Common myeloid progenitor, CD34-positive (primary cell): ENCODE measurements at places on chromosomes 2 and 18.

DNA sequence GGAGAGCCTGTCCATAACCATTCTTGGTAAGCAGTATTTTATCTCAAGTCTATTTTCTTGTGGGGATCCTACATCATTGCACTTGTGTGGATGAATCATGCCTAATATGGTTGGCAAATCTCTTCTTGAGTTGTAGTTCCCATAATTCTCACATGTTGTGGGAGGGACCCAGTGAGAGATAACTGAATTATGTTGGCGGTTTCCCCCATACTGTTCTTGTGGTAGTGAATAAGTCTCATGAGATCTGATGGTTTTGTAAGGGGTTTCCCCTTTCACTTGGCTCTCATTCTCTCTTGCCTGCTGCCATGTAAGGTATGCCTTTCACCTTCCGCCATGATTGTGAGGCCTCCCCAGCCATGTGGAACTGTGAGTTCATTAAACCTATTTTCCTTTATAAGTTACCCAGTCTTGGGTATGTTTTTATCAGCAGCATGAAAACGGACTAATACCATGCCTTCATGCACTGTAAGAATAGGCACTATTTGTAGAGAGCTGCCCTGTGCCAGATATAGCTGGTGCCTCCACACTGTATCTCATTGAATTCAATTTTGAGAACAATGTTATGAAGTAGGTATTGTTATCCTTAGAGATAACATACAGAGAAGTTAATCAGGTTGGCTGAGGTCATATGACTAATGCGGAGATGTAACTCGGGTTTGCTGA is 148.3 kb downstream of the PLCL1 start:
- no peaks in the 10 kb centered on the region for H3K27me3 ChIP-seq
- no peak overlapping the region for H3K27ac ChIP-seq
- H3K36me3 ChIP-seq, result no peaks in the 10 kb centered on the region
- H3K4me1 ChIP-seq, result peaks cover 4% of the 10 kb centered on the region

DNA sequence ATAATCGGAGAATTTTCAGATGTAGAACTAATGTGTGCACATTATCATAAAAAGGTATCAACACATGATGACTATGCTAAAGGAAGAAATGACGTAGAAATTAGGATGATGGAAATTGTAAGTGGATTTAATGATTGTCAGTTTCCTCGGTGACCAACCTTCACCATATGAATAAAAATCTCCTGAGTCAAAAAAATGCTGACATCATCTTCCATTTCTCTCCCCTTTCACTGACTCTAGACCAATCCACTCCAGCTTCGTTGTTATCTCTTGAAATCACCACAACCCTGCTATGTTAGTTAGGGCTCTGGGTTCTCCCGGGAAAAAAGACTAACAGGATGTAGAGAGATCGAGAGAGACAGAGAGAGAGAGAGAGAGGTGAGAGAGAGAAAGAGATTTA is 204.8 kb upstream of the KYNU start:
- no peaks in the 10 kb centered on the region for H3K36me3 ChIP-seq
- no peaks in the 10 kb centered on the region for H3K4me1 ChIP-seq
- H3K27ac ChIP-seq, result no peak overlapping the region
- H3K4me3 ChIP-seq, result no peak overlapping the region
- DNase-seq, result no peak

DNA sequence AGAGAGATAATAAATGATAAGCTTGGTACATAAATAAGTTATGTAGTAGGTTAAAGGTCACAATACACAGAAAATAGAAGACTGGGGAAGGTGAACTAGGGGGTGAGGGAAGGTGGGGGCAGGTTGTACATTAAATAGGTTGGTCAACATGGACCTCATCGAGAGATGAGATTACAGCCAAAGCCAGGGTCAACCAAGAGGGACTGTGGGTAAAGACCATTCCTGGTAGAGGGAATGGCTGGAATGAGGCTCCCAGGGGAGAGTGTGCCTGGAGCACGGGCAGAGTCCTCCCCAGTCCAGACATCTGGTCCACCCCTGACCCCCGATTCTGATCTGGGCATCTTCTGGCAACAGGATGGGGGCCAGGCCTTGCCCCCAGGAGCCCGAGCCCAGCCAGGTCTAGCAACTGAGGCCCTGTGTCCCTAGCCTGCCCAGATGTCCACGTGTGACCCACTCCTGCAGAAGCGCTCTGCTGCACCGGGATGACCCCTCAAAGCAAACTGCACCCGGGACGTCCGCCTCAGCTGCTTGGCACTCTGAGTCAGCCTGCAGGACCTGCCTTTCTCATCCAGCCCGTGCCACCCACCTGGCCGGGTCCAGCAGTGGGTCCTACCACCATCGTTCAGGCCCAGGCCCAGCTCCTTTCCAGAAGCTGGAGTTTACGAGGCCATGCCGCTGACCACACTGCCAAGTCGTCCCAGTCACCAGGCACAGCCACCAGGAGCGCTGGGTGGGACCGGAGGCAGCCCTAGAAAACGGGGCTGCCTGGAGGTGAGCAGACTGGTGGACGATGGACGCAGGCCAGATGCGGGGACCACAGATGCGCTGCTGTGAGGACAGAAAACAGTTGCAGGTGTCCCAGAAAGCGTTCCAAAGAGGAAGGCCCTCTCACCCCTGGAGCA is 56.2 kb upstream of the ID2 start:
- no peak overlapping the region for H3K4me3 ChIP-seq
- H3K4me1 ChIP-seq, result no peaks in the 10 kb centered on the region
- H3K36me3 ChIP-seq, result no peaks in the 10 kb centered on the region
- H3K27ac ChIP-seq, result no peak overlapping the region
- no peak for DNase-seq

DNA sequence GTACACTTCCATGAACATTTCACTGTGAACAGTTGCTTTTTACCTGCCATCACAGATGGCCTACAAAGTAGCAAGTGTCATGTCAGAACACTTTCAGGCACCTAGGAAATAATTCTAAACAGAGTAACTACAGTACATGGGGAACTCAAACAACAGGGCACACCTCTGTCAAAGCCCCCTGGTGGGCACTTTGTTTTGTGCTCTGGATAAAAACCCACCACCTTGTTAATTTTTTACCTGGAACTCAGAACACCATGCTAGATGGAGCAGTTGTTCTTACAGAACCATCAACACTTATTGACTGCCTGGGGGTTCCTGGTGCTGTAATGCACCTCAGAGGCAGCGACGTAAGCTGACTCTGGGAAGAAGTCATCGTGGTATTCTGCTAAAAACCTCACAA is 2.3 kb downstream of the MSL3B start:
- no peaks in the 10 kb centered on the region for H3K4me1 ChIP-seq
- H3K27me3 ChIP-seq, result no peaks in the 10 kb centered on the region
- peak; percentile 16 for DNase-seq
- no peaks in the 10 kb centered on the region for H3K36me3 ChIP-seq

GRCh38 chr2:10179422-10179821 is 56.9 kb downstream of the RRM2 start:
- H3K36me3 ChIP-seq, result no peaks in the 10 kb centered on the region
- no peak overlapping the region for H3K27ac ChIP-seq
- no peaks in the 10 kb centered on the region for H3K27me3 ChIP-seq
- no peak for DNase-seq
- H3K4me3 ChIP-seq, result no peak overlapping the region

DNA sequence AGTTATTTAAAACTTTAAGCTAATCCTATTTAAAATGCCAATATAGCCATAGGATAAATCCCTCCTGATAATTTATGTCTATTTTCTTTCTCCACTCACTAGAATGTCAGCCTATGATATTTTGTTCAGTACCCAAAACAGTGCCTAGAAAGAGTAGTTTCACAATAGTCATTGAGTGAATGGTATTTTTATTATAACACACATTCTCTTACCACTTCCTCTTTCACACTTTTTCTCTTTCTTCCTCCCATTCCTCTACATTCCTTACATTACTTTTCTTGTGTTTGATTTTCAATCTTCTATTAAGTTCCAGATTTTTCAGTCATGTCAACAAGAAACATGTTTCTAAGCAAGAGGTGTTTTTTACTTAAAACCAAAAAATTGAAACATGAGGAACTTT is 327.6 kb upstream of the UBE2E3 start:
- no peak for DNase-seq
- no peaks in the 10 kb centered on the region for H3K4me1 ChIP-seq
- no peaks in the 10 kb centered on the region for H3K27me3 ChIP-seq
- no peak overlapping the region for H3K27ac ChIP-seq
- no peaks in the 10 kb centered on the region for H3K36me3 ChIP-seq

- H3K4me3 ChIP-seq, result no peak overlapping the region
- H3K27ac ChIP-seq, result no peak overlapping the region
- DNase-seq, result no peak
- H3K4me1 ChIP-seq, result peaks cover 11% of the 10 kb centered on the region
- H3K27me3 ChIP-seq, result no peaks in the 10 kb centered on the region
- H3K36me3 ChIP-seq, result no peaks in the 10 kb centered on the region
Observed at GRCh38 chr2:33380001-33380609, 96.3 kb upstream of the RASGRP3 start.
